ENCODE measurements at places on chromosomes 11 and 22. TPM values are rescaled to one million over a fixed set of nuclear protein-coding genes. Genes with fewer than 3 reads are reported as not detected.

Gene TMA7B
- total RNA-seq = not detected

Gene GPR83
- total RNA-seq = under 0.01 TPM

Gene VWCE
- total RNA-seq = 5.0 TPM

Gene BTBD18
- not detected for total RNA-seq

Gene SLC22A12
- not detected for total RNA-seq

Gene CADM1
- total RNA-seq = 0.81 TPM

Gene LINC01488
- not detected for total RNA-seq

Gene CSNK1E
- 147 TPM for total RNA-seq

Gene SMIM35
- not detected for total RNA-seq

Gene MMP12
- not detected for total RNA-seq

Gene KCNJ5
- 0.16 TPM for total RNA-seq

Gene OR8A1
- total RNA-seq = not detected

Gene MAP4K2
- 18.6 TPM for total RNA-seq

Gene NPAS4
- total RNA-seq = not detected

Gene HTR3B
- total RNA-seq = not detected

Gene OR52A1
- not detected for total RNA-seq

Data from bladder microvascular endothelial cell (primary cell).